ENCODE measurements at places on chromosomes 1 and 21.

- no peak for DNase-seq
These were observed 40.3 kb downstream of the LAMC2 start for GRCh38 chr1:183226361-183226760.

DNA sequence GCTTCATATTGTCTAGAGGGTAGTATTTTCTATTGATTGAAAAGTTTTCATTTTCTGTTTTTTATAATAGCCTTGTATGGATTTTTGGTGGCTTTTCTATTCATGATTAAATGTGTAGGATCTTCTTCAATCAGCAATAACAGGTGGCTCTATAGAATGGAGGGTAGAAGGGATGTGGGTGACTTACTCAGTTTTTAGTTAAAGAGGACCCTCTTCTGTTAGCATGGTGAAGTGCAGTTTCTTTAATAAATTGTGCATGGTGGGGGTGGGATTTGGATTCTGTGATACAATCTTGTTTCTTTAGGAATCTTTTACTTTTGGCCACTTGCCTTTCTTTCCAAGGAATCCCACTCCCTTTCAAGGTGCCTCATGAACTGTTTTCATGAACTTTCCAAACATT is 64.7 kb downstream of the SLC35A3 start:
- DNase-seq, result no peak

- no peak for DNase-seq
These were observed 33.5 kb upstream of the ITPKB start for GRCh38 chr1:226772446-226773139.

GRCh38 chr1:54328066-54328636 is 78.0 kb downstream of the SSBP3 start:
- no peak for DNase-seq

- no peak for DNase-seq
These were observed 905 bp downstream of the BTBD19 start for GRCh38 chr1:44808938-44809917.

GRCh38 chr1:98001764-98002163 is 80.9 kb upstream of the DPYD start:
- no peak for DNase-seq

- DNase-seq, result no peak
These were observed 117.0 kb downstream of the CLEC20A start for GRCh38 chr1:178379807-178380206.

DNA sequence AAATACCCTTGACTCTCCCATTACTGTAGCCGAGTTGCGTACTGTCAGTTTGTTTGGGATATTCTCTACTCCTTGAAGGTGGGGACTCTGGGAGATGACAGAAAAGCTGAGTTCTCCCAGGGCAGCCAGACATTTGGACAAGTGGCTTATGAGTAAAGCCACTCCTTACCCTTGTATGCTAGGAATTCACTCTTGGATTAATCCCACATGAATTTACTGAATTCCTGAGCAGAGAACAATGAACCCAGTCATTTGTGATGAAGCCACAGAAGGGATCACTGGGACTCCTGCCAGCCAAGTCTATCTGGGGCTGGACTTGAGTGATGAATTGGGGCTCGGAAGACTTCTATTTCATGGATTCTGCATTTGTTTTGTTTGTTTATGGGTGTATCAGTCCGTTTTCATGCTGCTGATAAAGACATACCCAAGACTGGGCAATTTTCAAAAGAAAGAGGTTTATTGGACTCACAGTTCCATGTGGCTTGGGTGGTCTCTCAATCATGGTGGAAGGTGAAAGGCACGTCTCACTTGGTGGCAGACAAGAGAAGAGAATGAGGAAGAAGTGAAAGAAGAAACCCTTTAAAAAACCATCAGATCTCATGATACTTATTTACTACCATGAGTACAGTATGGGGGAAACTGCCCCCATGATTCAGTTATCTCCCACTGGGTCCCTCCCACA is 25.1 kb downstream of the C1orf116 start:
- no peak for DNase-seq

DNA sequence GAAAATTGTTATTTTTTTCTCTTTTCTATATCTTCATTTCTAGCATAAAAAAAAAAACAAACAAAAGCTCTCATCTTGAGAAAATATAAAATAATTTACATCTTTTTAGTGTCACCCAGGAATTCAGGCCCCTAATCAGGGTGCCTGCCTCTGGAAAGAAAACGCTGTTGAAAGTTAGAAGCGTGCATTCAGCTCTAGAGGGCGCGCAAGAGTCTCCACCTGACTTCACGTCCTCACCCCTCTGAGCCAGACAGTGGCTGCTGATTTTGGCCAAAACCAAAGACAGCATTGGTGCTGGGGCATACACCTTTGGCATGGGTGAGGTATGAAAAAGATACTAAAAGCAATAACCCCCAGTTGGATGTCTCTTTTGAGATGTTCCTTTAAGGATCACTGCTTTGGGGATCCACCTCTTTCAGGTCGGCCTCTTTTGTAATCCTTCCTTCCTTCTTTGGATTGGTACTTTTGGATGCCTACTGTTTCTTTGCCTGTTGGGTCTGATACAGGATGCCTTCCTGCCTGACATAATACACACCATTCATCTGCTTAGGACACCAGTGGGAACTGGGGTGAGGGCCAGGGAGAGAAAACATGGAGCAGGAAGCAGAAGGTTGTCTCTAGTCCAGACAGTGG is 77.6 kb upstream of the CHRM3 start:
- no peak for DNase-seq

DNA sequence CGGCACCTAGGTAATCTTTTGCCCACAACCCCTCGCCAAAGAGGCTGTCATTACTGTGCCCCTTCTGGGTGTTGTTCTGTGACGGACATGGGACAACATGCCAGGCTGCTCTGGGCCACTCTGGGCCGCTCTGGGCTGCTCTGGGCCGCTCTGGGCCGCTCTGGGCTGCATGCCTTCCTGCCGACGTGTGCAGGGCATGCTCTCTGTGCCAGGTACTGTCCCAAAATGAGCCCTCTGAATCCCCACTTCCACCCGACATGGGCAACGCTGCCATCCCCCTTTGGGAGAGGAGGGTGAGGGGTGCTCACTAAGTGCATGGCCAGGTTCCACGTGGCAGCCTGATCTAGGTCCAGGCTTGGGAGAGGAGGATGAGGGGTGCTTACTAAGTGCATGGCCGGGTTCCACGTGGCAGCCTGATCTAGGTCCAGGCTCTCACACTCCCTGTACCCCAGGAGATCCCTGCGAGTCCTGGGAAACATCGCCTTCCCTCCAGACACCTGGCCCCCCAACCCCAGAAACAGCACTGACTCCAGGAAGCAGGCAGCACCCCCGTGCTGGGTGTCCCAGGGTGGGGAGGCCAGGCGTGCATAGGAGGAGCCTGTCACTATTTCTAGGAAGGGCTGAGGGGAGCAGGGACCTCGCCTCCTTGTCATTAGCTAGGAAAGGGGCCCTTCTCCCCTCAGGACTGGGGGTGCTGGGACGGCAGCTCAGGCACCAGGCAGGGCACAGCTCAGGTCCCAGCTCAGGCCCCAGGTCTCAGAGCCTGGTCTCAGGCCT is 16.5 kb downstream of the TTC34 start:
- DNase-seq, result no peak

GRCh38 chr1:114207635-114208034 is 54.0 kb upstream of the SYT6 start:
- no peak for DNase-seq

- no peak for DNase-seq
These were observed 108.0 kb downstream of the HLCS start for GRCh38 chr21:36858320-36858957.

DNA sequence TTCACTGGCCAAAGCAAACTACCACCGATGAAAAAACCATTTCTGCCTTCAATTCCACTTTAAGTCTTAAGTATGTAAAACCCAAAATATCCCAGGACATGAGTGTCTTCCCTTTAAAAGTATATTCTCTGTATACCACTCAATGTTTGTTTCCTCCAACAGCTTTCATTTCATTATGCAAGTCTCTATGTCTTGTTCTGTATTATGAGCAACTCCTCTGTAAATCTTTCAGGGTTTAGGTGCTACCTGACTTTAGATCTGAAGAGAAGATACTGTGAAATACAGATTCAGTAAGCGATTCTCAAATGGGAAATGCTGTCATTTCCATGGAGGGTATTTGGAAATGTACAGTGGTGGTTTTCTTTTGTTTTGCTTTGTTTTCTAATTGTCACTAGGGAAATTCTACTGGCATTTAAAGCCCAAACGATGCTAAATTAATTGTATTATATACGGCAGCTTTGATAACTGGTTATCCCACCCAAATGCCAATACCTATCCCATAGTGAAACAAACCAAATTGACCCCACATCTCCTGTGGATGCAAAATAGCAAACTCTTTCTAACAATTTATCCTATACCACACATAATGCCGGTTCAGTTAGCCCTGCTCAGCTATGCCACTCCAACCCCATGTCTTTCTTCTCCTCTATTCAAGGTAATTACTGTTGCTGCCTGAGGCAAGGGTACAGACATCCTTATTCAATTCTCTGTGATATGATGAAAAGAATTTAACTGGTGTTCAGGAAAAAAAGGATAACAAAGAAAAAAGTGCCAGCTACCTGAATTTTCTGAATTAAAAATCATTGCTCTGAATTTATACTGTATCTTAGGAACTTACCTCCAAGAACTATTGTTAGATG is 182.8 kb downstream of the EIF4G3 start:
- no peak for DNase-seq

GRCh38 chr21:34530261-34530660 is 18.3 kb upstream of the KCNE1 start:
- no peak for DNase-seq

GRCh38 chr1:214476986-214477870 is 74.2 kb downstream of the PTPN14 start:
- no peak for DNase-seq

DNA sequence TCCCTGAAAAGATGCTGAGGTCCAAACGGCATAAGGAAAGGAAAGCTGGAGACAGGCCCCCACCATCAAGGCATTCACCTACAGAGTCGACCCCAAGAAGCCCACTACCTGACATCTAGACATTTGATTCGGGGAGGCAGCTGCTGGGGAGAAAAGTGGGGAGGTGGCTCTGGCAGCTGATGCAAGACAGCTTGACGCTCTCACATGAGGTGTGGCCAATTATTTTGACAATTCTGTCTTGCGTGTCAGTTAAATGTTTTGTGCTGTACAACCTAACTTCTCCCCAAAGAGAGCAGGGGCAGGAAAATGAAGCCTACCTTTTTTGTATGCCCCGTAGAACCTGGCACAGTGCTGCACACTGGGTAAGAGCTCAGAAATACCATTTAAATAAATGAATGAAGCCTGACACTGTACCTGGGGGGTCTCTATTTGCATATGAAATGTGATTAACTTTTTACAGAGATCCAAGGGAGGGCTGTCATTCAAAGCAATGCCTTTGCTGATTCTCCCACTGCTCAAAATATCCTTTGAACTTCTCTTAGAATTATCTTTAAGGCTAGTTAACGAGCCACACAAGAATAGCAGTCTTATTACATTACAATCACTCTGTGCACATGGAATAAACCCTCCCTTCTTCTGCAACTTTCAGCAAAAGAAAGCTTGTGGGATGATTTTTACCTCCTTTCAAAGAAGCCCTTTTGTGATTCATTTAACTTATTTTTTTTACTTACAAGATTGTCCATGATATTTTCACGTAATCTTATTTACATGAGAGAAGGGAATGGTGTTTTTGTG is 163.2 kb downstream of the TNR start:
- DNase-seq, result no peak

DNA sequence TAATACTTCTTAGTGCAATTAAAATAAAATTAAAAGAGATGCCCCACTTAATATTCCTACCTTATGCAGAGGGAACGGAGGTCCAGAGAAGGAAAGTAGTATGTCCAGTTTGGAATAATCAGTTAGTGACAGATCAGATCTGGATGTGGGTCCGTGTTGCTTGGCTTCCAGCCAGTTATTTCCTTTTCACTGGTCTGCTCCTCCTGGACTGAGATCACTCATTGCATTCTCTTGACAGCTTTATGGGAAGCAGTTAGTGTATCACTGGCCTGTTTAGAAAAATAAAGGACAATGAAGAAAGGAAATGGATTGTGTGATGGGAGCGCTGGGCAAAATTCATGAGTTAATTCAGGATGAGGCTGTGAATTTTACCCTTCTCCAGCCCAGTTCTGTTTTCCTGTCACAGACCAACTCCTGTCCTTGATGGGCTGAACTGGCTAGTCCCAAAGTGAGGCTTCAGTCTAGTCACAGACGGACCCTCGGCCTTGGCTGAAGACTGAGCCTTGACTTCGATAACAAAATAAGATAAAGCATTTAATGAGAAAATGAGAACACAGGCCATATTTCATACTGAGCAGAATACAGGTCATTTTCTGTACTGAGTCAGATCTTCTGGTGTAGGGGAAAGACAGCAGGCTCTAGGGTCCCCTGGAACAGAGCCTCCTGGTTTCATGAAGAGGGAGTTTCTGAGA is 85.2 kb upstream of the TRABD2B start:
- DNase-seq, result no peak

GRCh38 chr1:44654621-44655187 is 19.6 kb downstream of the TMEM53 start:
- no peak for DNase-seq

DNA sequence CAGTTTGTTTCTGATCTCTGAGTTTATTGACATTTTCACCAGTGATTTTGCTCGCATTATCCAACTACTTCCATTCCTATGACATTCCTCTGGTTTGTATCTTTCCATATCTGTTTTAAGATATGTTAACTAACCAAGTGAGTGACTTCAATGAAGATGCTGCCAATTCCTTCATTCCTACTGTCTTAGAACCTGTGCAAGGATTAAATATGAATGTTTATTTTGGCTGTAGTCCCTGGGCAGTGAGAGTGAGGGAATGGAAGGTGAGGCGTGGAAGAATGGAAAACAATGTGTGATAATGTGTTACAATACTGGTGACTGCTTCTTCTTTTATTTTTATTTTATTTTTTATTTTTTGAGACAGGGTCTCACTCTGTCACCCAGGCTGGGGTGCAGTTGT is 183.0 kb downstream of the SDCCAG8 start:
- DNase-seq, result no peak

DNA sequence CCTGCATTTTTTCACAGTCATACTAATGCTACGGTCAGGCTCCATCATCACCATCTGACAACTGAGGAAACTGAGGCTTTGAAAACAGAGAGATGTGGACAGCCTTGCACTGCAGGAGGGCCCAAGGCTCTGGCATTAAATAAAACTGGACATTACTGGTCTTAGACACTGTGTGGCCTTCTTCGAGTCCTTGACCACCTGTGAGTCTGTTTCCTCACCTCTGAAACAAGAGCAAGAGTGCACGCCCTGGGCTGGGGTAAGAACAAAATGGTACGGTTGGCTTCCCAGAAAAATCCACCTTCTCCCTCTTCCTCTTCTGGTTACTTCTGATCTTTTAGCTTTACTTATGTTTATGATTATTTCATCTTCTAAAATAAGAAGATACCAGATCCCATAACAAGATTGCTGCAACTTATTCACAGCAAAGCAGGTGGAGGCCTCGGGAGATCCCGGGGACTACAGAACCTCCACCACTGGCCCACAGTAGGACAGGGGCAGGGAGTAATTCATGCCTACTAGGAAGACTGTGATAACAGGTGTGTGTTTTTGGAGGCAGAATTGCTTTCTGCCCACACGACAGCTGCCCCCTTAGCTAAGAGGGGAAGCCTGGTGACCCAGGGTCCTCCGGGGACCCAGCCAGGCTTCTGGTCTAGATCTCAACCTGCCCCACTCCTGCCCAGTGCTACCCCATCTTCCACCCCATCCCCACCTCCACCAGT is 156.4 kb upstream of the EDN2 start:
- DNase-seq, result no peak

GRCh38 chr1:7447093-7447492 is 324.0 kb upstream of the VAMP3 start:
- DNase-seq, result no peak

GRCh38 chr1:200923601-200924000 is 28.9 kb downstream of the INAVA start:
- DNase-seq, result no peak
